ENCODE measurements at places on chromosomes 4 and X.

GRCh38 chr4:18138076-18138665 lies 116.6 kb upstream of the LCORL start:
- no peak for DNase-seq

- no peak for DNase-seq
Measured at GRCh38 chr4:33873791-33874190, 2370.5 kb downstream of the ARAP2 start.

DNA sequence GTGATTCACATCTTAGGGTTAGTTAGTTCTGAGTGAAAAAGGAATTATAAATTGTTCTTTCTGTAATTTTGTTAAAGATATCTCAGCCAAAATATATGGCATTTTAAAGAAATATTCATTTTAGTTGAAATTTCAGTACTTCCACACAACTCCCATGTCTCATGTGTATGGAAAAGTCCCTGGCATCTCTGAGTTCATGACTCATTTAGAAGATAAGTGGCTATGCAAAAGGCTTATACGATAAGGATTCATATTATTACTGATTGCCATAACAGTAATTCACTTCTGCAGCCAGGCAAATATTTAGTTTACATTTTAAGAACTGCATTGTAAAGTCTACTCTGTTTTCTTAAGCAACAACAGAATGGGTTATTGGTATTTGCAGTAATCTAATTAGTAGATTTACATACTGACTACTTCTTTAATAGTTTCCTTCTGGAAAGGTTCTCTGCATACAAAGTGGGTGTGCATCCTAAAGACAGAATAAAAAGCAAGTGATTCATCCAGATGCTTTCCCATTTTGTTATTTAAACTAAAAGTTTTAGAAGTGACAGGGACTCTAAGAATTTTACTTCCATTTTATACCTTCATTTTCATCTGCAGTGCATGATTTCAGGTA lies 682.4 kb upstream of the PABPC4L start:
- DNase-seq, result no peak

GRCh38 chr4:35800669-35801068 lies 443.6 kb downstream of the ARAP2 start:
- DNase-seq, result no peak

- DNase-seq, result no peak
Measured at GRCh38 chrX:110743679-110744340, 51.8 kb downstream of the CHRDL1 start.

- DNase-seq, result no peak
Measured at GRCh38 chrX:133373386-133374079, 41.8 kb downstream of the GPC4 start.

- no peak for DNase-seq
Measured at GRCh38 chr4:22745234-22745633, 52.5 kb downstream of the GBA3 start.

- DNase-seq, result no peak
Measured at GRCh38 chr4:27198246-27198645, 337.6 kb downstream of the STIM2 start.

- DNase-seq, result no peak
Measured at GRCh38 chrX:24838629-24839028, 144.9 kb downstream of the POLA1 start.

DNA sequence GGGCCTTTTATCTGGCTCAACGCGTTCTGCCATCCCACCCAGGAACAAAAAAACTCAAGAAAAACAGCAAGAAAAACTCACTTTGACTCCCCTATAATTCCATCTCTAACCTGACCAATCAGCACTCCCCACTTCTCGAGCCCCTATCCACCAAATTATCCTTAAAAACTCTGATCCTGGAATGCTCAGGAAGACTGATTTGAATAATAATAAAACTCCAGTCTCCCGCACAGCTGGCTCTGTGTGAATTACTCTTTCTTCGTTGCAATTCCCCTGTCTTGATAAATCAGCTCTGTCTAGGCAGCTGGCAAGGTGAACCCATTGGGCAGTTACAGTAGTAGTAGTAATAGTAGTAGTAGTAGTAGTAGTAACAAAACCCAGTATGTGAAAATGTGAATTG lies 165.7 kb upstream of the CASK start:
- DNase-seq, result no peak

- no peak for DNase-seq
Measured at GRCh38 chr4:76386566-76387305, 34.2 kb downstream of the CCDC158 start.

DNA sequence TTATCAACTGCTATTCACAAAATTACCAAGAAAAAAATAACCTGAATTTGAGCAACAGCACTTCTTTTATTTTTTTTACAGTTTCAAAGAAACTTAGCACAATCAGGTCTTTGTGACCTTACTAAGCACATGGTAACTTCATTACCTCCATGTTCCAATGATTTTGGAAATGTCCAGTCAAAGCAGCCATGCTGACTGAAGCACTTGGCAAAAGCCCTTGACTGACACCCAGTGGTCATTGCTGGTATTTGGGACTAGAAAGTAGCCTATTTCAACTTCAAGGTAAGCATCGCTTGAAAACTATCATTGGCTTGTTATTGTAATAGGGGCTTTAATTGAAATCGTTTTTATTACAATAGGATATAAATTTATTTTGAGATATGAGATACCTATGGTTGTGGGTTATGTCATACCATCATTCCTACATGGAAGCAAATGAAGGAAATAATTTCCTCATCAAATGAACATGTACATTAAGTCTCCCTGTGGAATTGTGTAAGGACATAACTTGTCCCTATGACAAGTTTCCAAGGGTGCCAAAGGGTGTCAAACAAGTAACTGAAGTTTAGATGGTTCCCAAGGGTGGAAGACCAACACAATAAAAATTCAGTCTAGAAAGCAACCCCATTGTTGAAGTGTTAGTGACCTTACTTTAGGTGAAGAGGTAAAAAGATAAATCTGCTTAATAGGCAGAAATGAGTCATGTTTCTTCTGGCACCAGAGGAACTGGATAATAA lies 15.2 kb upstream of the ANXA10 start:
- DNase-seq, result peak; percentile 57

All from activated T-cell treated with anti-CD3 and anti-CD28 coated beads, Interleukin-2, amount 50 U/mL, for 48 hours (primary cell).